ENCODE measurements at places on chromosomes 3 and 15.

DNA sequence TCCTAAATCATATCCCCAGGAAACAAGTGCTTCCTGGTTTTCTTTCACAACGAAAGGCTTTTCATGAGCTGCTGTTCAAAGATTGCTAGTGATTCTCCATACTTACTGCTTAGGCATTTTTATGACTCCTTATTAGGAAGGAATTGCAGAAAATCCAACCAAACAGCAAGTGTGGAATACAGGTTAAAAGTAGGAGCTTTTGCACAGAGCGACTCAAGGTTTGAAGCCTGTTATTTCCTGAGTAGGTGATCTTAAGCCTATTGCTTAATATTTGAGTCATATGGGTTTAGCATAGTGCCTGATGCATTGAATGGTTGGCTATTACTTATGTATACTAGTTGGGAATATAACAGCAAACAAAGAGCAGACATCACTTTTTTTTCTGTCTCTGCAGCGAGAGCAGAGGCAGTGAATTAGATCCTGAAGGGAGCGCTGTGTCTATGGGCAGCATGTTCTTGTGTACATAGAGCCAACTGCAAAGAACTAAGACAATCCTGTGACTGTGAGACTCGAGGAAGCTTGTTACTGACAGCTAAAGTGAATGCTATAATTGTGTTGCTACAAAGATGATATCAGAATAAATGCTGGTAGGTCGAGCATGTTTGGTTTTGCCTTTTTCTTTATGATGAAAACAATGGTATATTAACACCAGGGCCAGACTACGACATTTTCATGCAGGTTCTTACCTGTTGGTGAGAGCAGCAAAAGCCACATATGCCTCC is 6.3 kb downstream of the TM4SF1 start:
- peak; percentile 35 for DNase-seq

DNA sequence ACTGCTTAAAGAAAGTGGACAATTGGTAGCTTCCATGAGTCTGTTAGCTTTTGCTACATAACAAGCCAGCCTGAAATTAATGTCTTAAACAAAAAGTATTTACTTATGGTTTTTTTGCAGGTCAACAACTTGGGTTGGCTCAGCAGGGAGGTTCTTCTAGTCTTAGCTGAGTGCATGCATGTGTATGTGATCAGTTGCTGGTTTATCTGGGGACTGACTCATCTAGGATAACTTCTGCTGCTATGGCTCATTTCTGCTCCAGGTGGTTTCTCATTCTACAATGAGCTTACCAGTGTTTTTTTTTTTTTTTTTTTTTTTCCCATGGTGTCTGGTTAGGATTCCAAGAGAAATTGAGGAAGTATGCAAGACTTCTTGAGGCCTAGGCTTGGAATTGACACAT is 244.7 kb downstream of the NSUN3 start:
- DNase-seq: no peak

- no peak for DNase-seq
Measured at GRCh38 chr3:32992310-32992686, 40.9 kb downstream of the CCR4 start.

DNA sequence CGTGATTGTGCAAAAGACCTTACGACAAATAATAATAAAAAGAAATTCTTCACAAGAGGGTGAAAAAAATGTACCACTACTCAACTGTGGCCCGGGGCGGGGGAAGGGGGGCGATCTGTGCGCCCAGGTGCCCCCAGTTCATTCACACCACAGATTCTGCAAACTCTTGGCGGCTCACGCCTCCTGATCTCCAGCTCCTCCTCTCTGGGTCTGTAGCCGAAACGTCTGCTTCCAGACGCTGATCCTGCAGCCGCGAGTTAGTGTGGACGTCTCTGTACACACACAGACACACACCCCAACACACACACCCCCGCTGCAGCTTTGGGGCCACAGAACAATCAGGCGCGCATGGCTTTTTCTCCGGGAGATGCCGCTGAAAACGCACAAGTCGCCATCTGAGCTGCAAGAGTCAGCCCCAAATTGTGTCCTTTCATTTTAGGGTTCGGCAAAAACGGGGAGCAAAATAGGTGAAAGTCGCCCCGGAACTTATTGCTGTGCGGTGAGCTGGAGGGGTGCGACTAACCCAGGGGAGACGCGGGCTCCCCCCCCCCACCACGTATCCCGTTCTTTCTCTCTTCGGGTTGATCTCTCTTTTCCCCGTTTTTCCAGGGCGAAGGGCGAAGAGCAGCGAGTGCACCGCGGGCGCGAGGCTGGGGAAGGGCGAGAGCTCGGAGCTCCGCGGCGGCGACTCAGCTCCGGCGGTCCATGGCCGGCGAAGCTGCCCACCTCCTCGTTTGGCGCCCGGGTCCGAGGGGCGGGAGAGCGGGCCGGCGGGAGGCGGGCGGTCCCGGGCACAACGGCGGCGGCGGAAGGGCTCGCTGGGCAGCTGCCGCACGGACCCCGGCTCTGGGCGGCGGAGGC is 505 bp upstream of the WNT5A start:
- DNase-seq: no peak

DNA sequence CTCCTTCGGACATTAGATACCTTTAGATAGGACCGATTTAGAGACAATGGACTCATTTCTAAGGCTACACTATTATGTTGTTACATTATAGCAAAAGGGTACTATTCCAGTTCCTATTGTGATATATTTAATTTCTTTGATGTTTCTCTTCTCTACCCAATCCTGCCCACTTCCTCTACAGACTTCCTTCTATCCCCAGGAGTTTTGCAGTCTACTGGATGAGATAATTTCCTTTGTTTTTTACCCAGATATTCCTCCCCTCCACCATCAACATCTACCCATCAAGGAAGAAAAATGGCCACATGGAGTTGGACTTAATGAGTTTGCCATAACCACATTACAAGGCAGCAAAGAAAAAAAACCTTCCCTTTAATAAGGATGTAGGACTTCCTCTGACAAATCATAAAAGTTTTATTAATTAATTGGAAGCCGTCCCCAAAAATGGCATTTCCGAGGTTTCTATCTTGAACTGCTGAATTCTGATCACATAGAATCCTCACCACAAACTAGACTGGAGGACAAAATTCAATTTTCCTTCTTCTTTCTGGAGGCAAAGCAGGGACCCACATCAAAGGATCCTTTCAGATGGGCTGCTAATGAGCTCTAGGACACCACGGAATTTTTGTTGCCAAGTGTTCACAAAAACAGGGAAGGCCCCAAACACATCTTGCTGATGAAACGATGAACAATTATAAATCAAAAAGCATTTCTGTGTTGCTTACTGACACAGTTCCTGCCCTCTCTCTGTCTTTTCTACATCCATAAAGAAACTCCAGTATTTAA is 33.4 kb downstream of the FRMD4B start:
- DNase-seq: no peak

GRCh38 chr15:70382762-70383458 is 285.2 kb upstream of the TLE3 start:
- DNase-seq: no peak
